ENCODE measurements at places on chromosomes 3 and 15. TPM values are rescaled to one million over a fixed set of nuclear protein-coding genes. Genes with fewer than 3 reads are reported as not detected.

- DNase-seq: no peak
These were observed 10.0 kb downstream of the NT5DC2 start for GRCh38 chr3:52523386-52524257.

DNA sequence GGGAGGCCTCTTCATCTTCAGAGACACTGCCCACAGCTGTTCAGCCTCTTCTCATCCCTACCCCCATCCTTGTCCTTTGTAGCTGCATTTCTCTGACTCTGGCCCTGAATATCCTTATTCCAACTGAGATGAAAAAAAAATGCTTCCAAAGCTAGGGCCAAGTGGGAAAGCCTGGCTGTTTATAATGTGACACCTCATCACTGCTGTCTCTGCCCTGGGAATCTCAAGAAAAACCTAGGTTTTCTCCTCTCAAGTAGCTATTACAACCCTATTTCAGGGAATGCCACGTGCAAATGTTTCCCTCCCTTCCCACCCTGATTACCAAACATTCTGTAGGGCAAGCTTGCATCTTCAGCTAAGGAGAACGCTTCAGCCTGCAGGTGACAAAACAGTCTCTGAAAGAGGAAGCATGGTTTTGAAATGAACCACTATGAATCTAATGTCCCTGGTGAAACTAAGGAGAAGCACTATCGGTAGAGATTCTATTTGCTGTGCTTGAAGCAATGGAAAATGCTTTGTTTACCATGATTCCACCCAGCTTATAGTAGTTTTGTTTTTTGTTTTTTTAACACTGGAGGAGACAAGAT lies 65.4 kb downstream of the USF3 start:
- no peak for DNase-seq

DNA sequence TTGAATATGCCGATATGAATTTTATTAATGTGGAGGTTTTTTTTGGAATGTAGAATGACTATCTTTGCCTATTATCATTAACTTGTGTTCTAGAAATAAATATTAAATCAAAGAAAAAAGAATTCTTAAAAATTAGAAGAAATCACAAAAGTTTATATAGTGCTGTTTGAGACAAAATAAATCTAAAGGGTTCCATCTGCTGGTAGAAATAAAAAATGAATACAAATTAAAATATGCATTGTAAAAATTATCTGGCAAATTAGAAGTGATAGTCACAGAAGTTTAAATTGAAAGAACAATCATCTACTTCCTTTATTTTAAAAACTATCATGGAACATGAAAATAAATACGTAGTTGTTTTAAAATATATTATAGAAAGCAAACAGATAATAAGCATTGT lies 22.7 kb upstream of the ZBTB20 start:
- no peak for DNase-seq

DNA sequence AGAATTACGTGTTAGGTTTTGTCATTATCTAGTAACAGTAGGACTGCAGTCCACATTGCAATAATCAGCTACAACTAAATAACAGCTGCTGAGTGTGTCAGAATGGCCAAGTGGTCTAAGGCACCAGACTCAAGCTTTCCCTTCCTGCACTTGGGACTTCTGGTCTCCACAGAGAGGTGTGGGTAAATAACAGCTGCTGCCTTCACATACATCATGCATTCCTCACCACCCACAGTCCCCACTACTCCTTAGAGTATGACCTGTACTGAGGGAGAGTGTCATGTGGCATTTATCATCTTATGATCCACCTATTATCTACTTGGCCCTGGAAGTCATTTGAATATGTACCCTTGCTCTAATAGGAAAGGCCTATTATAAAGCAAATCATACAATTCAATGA lies 22.2 kb upstream of the ZMAT3 start:
- DNase-seq: no peak

DNA sequence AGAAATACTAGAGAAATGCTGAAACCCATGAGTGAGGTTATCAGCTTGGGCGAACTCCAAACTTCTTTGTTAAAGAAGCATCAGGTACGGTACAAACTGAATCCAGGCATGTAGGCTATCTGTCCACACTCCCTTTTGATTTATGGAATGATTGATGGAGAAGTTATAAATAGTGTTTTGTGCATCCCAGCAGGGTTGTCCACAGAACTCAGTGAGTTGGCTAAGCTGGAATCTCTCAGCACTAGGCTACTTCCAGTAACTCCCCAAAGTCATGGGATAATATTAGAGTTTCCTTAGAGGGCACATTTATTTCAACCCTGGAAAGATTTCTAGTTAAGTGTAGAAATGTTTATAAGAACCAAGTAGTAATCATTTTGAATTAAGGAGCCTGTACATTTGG lies 186.2 kb upstream of the CRBN start:
- DNase-seq: no peak

DNA sequence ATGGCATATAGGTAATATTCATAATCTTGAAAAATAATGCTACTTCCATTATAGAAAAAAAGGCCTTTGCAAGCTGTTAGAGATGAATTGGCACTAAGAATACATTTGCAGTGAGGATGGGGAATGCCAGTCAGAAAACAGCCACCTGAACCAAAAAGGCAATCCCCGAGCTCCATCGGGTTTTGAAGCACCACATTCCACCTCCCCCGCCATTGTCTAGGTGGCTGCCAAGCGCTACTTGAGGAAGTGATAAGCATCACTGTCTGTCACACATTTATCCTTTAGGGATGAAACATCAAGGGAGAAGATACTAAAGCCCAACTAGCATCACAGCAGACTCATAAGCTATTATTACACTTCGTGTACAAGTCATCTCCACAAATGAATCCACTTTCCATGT lies 112.8 kb downstream of the OSBPL10 start:
- DNase-seq: no peak

DNA sequence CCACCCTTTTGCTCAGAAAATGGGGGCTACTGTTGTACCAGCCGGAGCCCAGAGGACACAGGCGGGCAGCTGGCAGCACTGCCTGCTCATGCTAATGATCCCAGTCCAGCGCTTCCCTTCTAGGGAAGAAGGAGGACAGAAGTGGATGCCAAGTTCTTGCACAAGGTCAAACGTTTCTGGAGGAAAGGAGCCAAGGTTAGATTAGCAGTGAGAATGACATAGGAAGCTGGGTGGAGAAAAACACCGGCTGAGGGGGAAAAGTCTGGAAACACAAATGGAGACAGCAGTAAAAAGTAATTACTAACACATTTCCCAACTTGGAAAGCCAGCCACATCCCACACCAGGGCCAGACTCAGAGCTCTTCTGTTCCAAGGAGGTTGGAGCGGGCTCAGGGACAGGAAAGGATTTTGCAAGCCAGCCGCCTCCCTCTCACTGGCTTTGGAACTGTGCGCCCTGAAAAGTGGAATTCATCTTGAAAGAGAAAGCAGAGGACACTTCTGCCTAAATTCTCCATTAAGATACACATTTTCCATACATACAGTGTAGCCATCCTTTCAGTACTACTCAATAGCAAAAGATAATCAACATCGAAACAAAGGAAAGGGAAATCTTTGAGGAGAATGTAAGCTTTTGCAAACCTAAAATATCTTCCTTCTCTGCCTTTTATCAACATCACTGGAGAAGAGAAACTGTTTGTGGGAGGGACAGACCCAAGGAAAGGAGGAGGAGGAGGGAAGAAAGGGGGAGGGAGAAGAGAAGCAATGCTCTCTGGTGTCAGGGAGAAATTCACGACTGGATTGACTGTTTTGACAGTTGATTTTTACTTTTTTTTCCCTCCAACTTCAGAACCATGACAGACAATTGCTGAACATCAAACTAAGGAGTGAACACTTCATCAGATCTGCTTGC lies 133.6 kb downstream of the CD47 start:
- peak; percentile 70 for DNase-seq

The USP50 gene
- 1.2 TPM for total RNA-seq

DNA sequence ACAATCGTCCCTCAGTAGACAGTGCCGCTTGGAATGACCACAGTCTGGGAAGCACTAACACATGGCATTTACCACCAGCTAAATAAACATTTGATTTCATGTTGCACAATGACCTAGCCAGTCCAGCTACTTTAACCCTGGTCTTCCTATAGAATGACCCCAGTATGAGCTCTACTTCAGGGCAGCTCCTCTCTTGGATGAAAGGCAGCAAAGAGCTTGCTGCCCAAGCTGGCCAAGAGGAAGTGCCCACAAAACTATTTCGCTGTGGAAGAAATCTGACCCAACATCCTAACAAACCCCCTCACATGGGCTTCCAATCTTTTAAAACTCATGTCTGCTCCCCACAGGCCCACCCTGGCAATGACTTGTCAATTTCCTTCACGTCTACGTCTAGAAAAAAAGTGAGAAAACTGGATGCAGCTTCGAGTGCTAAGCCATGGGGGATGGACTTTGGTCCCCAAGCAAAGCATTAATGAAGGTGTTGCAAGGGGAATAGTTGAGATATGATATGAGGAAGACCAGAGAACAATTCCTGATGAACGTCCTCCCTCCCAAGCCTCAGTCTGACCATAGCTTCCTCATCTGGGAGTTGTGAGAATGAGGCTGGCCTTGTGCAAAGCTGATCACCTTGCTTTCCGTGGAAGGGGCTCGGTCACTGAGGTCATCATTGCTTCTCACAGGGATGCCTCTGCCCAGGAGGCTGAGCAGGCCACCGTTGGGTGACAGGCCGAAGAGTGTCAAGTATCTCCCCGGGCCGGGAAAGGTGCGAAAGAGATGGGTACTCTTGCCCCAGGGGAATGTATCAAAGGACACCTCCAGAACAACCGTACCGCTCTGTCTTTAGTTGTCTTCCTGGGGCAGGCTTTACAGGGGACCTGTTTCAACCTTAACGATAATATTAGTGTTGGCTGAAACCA lies 964 bp downstream of the SLC25A20 start:
- no peak for DNase-seq

GRCh38 chr3:107884719-107885460 lies 205.9 kb downstream of the CD47 start:
- no peak for DNase-seq

GRCh38 chr3:161253711-161254110 lies 32.6 kb downstream of the NMD3 start:
- DNase-seq: no peak

DNA sequence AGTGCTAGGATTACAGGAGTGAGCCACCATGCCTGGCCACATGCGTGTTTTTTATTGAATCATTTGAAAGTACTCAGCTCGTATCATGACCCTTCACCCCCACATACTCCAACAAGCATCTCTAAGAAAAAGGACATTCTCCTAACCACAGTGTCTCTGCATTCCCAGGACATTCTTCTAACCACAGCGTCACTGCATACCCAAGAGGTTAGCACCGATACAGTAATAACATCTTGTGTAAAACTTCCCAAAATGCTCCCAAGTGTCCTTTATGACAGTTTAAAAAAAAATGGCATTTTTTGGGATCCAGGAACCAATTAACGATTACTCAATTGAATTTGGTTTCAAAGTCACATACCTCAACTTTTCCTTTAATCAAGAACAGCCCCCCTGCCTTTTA lies 39.6 kb downstream of the FLNB start:
- no peak for DNase-seq

The ZNF860 gene
- 9.6 TPM for total RNA-seq

- DNase-seq: no peak
These were observed 36.0 kb downstream of the SLC25A26 start for GRCh38 chr3:66256806-66257205.

The ANKRD28 gene
- total RNA-seq: 83.8 TPM

GRCh38 chr15:85168642-85169173 lies 187.1 kb downstream of the PDE8A start:
- no peak for DNase-seq

The MRAS gene
- total RNA-seq: 22.9 TPM

Measured in urinary bladder (tissue), 4 donors.